H54 (cell line): ENCODE measurements at places on chromosomes 6 and 20.

GRCh38 chr20:17223553-17223952 is 3.3 kb upstream of the PCSK2 start:
- DNase-seq: no peak

- no peak for DNase-seq
These were observed 91.8 kb upstream of the BACH2 start for GRCh38 chr6:90388395-90388794.

DNA sequence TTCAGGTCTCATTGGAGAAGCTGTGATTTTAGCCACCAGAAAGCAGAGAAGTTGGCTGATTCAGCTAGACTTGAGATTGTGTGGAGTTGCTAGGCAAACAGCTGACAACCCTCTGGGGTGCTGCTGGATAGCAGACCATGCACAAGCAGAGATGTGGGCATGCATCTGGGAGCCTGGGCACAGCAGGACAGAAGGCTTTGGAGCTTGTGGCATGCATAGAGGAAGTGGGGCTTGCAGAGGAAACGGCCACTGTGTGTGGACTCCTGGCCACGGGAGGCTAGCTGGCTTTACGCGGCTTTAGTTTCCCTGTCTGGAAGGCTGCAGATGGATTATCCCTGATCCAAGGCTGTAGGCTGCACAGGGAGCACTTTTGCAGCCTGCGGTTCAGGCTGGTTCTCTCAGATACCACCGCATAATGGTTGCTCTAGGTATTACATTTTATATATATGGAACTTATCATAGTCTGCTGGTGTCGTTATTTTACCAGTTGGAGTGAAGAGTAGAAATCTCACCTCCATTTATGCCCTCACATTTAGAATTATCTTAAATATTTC is 10.4 kb downstream of the ZNF831 start:
- DNase-seq: no peak

DNA sequence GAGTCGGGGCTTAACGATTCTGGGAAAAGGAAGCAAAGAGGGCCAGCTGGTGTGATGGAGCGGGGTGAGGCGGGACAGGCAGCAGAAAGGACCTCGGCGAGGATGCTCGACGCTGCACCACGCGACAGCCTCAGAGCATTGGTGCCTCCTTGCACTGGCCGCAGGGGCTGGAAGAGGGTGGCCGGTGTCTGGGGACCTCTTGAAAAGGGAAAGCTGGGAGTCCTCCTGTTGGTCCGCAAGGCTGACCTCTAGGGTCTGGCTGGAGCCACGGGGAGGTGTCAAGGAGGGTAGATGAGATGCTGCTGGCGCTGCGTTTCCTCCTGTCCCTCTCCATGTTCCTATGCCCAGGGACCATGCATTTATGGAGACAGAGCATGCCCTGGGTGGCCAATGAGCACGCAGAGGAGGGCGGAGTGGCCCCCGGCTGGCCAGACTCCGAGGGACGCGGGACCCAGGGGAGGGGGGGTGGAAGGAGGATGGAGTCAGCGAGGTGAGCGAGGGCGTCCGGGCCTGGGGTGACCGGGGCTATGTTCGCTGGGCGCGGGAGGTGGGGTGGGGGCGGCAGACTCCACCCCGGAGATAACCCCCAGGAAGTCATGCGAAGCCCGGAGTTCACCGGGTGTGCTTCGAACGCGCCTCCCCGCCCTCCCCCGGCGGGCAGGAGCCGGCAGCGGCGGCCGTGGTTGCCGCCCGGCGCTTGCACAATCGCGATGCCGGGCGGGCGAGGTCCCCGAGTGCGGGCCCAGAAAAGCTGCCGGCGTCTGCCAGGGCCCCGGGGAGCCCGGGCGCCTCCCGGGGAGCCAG is at the start of gene CYP24A1:
CYP24A1 (minus strand) TSS at position 334 of the 804 bp plus-strand sequence. CDS start 407 bp downstream, outside the sequence.
- peak; percentile 55 for DNase-seq

GRCh38 chr6:137804637-137805036 is 62.4 kb upstream of the TNFAIP3 start:
- no peak for DNase-seq

DNA sequence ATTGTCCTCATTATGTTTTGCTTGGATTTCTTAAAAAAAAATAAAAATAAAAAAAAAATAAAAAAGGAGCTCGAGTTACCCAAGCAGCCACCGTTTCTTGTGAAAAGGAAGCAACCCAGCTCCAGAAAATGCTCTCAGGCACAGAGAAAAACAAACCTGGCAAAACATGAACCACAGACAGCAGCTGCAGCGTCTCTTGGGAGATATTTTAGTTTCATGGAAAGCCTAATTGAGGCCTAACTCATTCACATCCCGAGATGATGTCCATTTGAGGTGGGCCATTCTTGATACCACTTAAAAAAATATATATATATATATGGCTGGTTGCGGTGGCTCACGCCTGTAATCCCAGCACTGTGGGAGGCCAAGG is 13.7 kb upstream of the MRAP2 start:
- DNase-seq: no peak

DNA sequence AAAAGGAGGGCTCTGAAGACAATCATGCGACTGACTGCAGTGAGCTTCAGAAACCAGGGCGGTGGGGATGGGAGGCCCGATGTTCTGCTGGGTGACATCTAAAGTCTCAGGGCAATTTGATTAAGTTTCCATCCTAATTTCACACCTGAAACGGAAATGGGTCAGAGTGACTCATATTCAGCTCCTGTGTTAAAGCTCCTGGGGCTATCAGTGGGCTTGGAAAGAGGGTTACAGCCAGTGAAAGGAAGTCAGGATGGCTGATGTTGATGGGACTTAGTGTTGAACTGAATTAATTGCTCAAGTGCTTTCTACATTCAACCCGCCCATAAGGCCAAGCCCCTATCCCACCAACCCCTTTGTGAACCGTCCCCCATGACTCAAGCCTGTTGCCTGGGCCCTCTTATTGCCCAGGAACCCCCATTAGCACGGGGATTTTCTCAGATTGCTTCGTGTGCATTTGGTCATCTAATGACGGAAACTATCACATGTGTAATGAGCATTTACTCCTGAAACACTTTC is 47.1 kb upstream of the TBC1D7 start:
- DNase-seq: no peak

- DNase-seq: no peak
These were observed 35.1 kb downstream of the NFATC2 start for GRCh38 chr20:51507216-51508036.

GRCh38 chr6:332671-333070 is 40.4 kb downstream of the DUSP22 start:
- DNase-seq: no peak

- DNase-seq: no peak
These were observed 59.3 kb upstream of the MYL9 start for GRCh38 chr20:36482044-36482473.

GRCh38 chr6:144335914-144336313 is 50.8 kb downstream of the UTRN start:
- no peak for DNase-seq

DNA sequence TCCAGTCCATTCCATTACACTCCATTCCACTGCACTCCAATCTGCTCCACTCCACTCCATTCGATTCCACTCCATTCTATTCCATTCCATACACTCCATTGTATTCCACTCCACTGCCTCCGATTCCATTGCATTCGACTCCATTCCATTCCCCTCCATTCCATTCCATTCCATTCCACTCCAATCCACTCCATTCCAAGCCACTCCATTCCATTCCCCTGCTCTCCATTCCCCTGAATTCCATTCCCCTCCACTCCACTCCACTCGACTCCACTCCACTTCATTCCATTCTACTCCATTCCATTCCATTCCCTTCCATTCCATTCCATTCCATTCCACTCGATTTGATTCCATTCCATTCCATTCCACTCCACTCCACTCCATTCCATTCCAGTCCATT is 25.7 kb upstream of the DEFB125 start:
- DNase-seq: no peak

GRCh38 chr6:166614589-166614988 is 12.5 kb downstream of the RPS6KA2 start:
- no peak for DNase-seq

GRCh38 chr6:117600008-117600743 is 2.1 kb downstream of the GOPC start:
- DNase-seq: no peak

GRCh38 chr6:24152014-24152413 is 26.0 kb downstream of the NRSN1 start:
- no peak for DNase-seq

GRCh38 chr20:12056839-12057238 is 139.1 kb downstream of the BTBD3 start:
- no peak for DNase-seq

- DNase-seq: no peak
These were observed 105.1 kb downstream of the IRF4 start for GRCh38 chr6:496649-497048.

DNA sequence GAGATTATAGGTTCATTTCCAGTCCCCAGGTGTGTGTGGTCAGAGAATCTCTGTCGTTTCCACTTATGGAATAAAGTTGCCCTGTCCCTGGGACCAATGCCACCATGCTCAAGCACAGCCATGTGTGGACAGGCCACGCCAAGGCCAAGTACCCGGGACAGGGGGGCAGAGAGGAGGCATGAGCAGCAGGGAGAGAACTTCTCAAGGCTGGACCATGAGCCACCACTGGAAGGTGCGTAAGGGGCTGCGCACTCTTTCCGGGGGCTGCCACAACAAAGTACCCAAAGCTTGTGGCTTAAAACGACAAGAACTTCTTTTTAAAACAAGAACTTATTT is 209.2 kb upstream of the KCNQ5 start:
- DNase-seq: no peak

DNA sequence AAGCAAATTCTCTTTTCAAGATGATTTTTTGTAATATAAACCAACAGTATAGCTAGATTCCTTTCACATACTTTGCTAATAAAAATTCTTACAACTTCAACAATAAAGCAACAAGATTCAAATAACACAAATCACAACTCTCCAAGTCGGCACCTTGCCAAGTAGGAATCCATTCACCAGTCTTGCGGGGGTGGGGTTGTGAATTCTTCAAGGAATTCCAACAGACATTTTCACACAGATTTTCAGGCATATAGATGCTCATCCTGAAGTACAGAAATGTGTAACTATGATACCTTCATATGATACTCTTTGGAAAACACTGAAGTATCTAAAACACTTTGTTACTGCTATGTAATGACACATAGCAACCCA is 36.5 kb downstream of the SCML4 start:
- DNase-seq: no peak

- DNase-seq: no peak
These were observed 351.2 kb downstream of the CD83 start for GRCh38 chr6:14468647-14469321.

- no peak for DNase-seq
These were observed 42.7 kb downstream of the IRAK1BP1 start for GRCh38 chr6:78910010-78910409.

DNA sequence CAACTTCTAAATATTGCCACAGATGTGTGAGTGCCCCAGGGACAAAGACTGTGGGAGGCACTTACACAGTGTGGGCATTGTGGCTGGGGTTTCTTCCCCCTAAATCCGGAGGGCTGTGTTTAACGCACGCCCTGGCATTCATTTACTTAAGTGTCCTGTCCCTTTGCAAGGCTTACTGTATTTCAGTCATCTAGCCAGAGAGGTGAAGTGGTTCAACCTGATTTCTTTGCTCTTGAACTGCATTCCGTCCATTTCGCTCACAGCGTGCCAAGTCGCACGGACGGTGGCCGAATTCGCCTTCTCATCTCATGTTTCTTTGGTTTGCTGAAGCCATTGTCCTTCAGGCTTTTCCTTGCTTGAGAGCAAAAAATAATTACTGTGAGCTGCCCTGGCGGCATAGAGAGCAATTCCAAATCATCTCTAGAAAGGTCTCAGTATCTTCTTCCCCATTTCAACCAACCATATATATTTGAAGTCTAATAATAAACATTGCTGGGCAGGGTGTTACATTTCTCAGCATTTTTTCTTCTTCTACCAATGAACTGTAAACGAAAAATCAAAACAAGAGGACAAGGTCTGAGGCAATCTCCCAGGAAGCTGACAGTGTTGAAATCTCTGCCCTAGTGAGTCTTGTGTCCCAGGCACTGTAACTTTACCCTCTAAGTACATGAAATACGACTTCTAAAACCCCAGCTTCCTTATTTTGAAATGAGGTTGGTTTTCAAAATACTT is 16.9 kb downstream of the SYTL3 start:
- DNase-seq: no peak

GRCh38 chr20:839015-839414 is 5.5 kb downstream of the FAM110A start:
- no peak for DNase-seq

DNA sequence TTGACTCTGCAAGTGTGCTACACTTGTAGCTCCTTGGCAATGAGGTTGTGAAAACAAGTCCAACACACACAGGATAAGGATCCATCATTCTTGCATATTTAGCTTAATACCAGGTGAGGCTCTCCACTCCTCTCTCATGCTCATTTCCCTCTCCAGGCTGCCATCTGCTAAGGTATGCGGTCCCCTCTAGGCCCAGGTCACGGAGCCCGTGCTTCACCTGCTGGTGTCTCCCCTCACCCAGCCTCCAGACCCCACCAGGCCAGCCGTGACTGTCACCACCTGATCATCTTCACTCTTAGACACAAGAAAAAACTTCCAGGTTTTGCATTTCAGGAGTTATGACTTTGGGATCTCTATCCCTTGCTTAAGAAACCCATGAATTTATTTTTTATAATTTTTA is 14.2 kb upstream of the NCR2 start:
- DNase-seq: no peak

DNA sequence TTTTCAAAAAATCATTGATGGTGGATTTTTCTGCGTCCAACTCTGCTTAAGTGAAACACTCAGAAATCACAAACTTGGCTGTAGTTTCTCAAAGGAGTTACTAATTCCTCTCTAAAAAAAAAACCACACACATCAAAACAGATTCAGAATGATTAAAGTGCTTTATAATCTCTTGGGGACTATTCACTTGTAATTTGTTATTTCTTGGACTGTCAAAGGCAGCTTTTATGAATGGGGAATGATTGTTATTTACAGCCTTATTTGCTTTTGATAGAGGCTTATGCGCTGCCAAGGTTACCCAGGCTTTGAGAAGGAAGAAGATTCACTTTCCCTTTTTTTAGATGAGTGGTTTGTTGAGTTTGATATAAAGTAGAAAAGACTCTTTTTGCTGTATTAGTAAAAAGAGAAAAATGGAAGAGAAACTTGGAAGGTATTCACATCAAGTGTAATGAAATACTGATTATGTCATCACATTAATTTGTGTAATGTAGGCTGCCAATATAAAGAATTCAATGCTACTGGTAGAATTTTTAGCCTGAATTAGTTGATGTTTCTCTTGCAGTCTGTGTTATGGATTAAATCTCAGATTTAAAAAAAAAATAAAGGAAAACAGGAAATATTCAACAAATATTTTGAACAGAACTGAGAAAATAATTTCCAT is 381.0 kb upstream of the SASH1 start:
- DNase-seq: no peak

GRCh38 chr20:64015635-64016034 is 20.3 kb upstream of the C20orf204 start:
- DNase-seq: no peak

DNA sequence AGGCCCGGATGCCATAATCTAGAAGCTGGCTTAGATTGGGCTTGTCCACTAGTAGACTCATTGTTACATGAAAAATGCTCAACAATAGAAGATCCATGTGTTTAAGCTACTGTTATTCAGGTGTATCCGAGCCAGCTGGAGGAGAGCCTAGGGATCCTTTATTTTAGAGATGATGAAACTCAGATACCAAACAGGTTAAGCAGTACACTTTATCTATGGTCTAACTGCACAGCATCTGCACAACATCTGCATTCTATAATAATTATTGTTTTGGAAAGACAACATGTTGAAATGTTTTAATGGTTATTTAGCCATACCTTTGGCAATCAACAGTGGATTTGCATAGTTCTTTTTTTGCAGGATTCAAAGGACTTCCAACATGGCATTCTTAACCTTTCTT is 134.1 kb downstream of the RFPL4B start:
- DNase-seq: no peak
